ENCODE measurements at places on chromosomes 13 and 19. TPM values are rescaled to one million over a fixed set of nuclear protein-coding genes. Genes with fewer than 3 reads are reported as not detected.
A peak's percentile ranks its signal among the peaks of the same experiment; 100 is the strongest.

The PSPN gene
- total RNA-seq = 1.1 TPM

The ZNF429 gene
- 22.8 TPM for total RNA-seq

GRCh38 chr13:106917024-106917571 is 349.2 kb upstream of the ARGLU1 start:
- no peaks in the 10 kb centered on the region for H3K4me1 ChIP-seq
- DNase-seq = no peak
- peak overlapping the region; percentile 27 for H3K27ac ChIP-seq
- H3K4me3 ChIP-seq = peak overlapping the region; percentile 44

GRCh38 chr13:51856027-51856736 is 5.6 kb upstream of the CCDC70 start:
- no peak overlapping the region for H3K27ac ChIP-seq
- no peak overlapping the region for H3K4me3 ChIP-seq
- no peaks in the 10 kb centered on the region for H3K36me3 ChIP-seq
- DNase-seq = no peak

DNA sequence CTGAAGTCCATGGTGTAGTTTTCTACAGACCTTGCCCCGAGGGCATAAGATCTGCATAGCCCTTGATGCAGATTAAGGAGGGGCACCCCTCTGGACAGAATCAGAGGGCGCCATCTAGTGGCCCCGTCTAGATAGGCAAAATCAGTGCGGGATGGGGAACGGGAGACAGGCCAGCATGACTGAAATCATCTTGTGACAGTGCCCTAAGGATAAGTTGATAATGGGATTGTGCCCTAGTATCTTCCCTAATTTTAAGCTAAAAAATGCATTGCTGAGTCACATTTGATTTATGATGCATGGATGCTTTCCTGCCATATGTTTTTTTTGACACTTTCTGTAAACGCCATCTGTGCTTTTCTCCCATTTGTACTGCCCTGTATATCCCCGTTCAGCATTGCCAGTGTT is 19.0 kb upstream of the GPI start:
- no peaks in the 10 kb centered on the region for H3K27me3 ChIP-seq
- no peaks in the 10 kb centered on the region for H3K36me3 ChIP-seq
- H3K27ac ChIP-seq = no peak overlapping the region
- no peak for DNase-seq
- H3K4me3 ChIP-seq = no peak overlapping the region

The KLK11 gene
- total RNA-seq = 91.2 TPM

The MAG gene
- total RNA-seq = 139 TPM

- no peaks in the 10 kb centered on the region for H3K4me1 ChIP-seq
- H3K27ac ChIP-seq = no peak overlapping the region
- H3K4me3 ChIP-seq = no peak overlapping the region
- no peaks in the 10 kb centered on the region for H3K27me3 ChIP-seq
Observed at GRCh38 chr13:93577105-93577504, 350.5 kb downstream of the GPC6 start.

DNA sequence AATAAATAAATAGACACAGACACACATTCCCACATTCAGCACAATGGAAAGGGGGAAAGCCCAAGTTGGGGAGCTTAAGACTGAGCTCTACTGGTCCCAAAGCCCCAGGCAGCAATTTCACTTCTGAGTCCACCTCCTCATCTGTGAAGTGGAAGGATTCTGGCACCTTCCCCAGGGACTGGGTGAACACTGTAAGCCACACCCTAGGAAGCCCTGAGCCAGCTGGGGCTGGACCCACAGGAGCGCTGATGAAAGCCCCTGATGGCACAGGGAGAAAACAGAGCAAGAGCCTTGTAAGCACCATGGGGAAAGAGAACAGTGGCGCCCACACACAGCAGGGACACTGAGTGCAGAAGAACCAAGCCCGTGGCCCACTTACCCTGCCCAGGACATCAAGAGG is 37.8 kb downstream of the EPS15L1 start:
- H3K4me1 ChIP-seq = peaks cover 17% of the 10 kb centered on the region
- no peak for DNase-seq
- H3K4me3 ChIP-seq = no peak overlapping the region

DNA sequence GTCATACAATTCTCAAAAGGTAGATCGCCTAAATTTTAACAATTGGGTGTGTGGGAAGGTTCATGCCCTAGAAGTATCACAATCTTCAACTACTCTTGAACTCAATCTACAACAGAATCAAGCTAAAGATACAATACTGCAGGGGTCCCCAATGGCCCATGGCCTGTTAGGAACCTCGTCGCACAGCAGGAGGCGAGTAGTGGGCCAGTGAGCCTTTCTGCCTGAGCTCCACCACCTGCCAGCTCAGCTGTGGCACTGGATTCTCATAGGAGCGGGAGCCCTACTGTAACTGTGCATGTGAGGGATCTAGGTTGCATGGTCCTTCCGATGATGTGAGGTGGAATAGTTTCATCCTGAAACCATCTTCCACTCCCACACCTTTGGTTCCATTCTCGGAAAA is 230.6 kb downstream of the KLF12 start:
- no peak for DNase-seq
- no peaks in the 10 kb centered on the region for H3K36me3 ChIP-seq

DNA sequence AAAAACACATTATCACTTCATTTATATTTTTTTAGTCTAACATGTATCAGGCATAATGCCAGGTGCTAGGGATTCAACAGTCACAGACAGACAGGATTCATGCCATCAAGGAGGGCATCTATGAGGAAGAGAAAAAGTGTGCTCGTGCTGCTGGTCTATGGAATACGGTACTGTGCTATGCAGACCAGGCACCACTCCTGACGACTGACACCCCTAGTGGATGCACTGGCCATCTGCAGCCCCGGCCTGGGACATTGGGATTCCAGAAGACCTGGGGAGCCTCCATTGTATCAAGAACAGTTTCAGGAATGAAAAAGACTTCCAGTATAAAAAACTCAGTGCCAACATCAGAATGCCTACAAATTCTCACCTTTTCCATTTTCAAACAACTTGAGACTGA is 94.0 kb downstream of the KLF12 start:
- H3K4me1 ChIP-seq = peaks cover 1% of the 10 kb centered on the region
- peak; percentile 42 for DNase-seq
- no peaks in the 10 kb centered on the region for H3K36me3 ChIP-seq
- no peaks in the 10 kb centered on the region for H3K27me3 ChIP-seq
- no peak overlapping the region for H3K27ac ChIP-seq
- no peak overlapping the region for H3K4me3 ChIP-seq

DNA sequence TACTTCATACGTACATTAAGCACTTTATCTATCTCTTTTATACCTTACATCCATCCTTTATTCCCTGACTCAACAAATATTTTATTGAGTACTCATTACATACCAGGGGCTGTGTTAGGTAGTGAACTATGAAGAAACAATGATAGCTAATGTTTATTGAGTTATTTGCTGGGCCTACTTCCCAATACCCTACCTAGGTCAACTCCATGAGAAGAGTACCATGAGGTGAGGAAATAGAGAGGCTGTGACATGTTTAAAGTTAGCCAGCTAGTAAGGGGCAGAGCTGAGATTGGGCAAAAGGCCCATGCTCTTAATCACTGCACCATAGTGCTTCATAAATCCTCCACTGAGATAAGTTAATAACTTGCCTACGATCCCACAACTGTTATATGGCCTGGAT is 79.9 kb downstream of the FREM2 start:
- H3K4me3 ChIP-seq = no peak overlapping the region
- no peak for DNase-seq
- no peaks in the 10 kb centered on the region for H3K27me3 ChIP-seq
- H3K36me3 ChIP-seq = no peaks in the 10 kb centered on the region

GRCh38 chr19:7356899-7357627 is 8.3 kb downstream of the ARHGEF18 start:
- H3K36me3 ChIP-seq = no peaks in the 10 kb centered on the region
- H3K4me3 ChIP-seq = no peak overlapping the region
- no peak overlapping the region for H3K27ac ChIP-seq
- H3K4me1 ChIP-seq = no peaks in the 10 kb centered on the region
- no peaks in the 10 kb centered on the region for H3K27me3 ChIP-seq

The CARM1 gene
- total RNA-seq = 39.8 TPM
